ENCODE measurements at places on chromosomes 6 and 20.
A peak's percentile ranks its signal among the peaks of the same experiment; 100 is the strongest.

- DNase-seq: no peak
Observed at GRCh38 chr6:147738516-147739162, 230.1 kb downstream of the SAMD5 start.

GRCh38 chr20:33697129-33697528, 10.9 kb upstream of the E2F1 start:
- no peak for DNase-seq

- DNase-seq: peak; percentile 88
Observed at GRCh38 chr6:28161410-28162079, 19.9 kb downstream of the ZKSCAN8 start.

- no peak for DNase-seq
Observed at GRCh38 chr6:48186746-48187145, 75.7 kb upstream of the PTCHD4 start.

GRCh38 chr20:4091490-4092479, 76.4 kb upstream of the RNF24 start:
- peak; percentile 74 for DNase-seq

- no peak for DNase-seq
Observed at GRCh38 chr6:113476937-113477839, 380.0 kb upstream of the MARCKS start.

DNA sequence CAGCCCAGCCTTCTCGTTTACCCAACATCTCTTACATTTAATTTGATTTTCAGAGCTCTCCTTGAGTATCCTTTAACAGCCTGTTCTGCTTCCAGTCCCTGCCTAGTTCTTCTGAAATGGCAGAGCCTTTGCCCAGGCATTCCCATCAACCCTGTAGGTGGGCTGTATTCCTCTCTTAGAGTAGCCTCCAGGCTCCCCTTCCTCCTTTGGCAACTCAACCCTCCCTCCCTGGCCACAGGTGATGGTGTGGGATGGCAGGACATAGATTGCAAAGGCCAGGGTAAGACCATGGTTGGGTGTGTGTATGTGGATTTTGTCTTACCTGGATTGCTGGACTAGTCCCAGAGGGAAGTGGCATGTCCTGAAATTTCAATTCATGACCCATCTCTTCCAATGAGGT, 125.4 kb downstream of the F13A1 start:
- DNase-seq: no peak

GRCh38 chr6:136548582-136549299, 1.5 kb downstream of the MAP7 start:
- DNase-seq: no peak

DNA sequence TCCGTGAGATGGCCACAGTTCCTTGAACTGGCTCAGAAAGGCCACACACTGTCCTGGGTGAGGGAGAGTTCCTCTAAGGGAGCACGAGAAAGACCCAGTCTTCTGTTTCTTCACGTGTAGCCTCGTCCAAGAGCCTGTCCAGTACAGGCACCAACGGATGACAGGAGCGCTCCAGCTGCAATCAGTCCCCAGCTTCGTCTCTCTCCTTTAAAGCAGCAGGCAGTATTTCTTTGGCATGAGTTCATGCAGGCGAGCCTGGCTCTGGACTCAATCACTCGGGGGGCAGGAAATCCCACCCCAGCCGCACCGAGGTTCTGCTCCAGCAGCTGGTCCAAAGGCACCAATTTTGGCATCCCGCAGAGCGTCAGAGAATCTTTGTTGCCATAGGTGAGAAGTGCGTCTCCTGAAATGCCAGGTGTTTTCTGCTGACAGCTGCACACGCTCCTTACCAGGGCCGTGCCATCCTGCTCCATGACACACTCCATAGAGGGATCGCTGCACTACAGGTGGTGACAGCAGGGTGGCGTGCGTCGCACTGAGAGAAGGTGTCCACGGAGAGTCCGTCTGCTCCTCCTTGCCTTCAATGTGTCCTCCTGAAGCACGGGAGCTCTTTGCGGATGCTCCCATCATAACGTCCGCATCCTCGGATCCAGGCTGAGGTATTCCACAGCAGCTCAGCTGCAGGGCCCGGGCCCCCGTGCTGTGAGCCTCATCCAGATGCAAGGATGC, 59.6 kb upstream of the AFDN start:
- no peak for DNase-seq

GRCh38 chr20:330233-331149, 5.1 kb downstream of the SOX12 start:
- DNase-seq: peak; percentile 76

DNA sequence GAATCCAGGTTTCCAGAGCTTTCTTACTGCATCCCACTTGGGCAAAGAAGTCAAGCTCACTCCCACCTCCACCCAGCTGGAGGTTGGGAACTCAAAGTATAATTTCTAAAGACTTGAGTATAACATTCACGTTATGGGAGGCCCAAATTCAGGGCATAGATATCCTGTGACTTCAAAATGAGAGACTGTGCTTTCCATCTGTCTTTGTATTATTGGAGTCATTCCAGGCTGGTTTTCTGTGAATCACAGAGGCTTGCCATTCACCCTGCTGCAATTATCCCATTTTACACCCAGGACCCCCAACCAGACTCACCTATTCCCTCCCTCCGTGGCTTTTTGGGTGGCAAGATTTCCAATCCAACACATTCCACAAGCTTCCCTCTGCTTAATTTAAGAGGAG, 19.3 kb upstream of the SRC start:
- peak; percentile 11 for DNase-seq

DNA sequence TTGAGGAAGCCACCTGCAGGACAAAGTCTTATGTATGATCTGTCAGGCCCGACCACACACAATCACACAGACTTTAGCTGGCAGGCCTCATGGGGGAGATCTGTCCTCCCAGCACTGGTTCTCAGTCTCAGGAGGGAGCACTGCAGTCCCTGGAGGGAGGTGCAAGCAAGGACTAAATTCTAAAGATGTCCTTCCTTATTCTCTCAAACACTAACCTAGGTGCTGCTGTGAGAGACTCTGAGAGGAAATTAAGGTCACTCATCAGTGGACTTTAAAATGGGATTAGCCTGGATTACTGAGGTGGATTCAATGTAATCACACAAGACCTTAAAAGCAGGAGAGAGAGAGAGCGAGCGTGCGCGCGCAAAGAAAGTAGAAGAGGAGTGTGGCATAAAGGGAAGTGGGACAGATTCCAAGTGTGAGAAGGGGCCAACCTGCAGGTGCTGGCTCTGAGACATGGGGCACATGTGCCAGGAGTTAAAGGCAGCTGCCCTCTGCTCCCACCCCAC, 14.3 kb downstream of the GLO1 start:
- peak; percentile 46 for DNase-seq

DNA sequence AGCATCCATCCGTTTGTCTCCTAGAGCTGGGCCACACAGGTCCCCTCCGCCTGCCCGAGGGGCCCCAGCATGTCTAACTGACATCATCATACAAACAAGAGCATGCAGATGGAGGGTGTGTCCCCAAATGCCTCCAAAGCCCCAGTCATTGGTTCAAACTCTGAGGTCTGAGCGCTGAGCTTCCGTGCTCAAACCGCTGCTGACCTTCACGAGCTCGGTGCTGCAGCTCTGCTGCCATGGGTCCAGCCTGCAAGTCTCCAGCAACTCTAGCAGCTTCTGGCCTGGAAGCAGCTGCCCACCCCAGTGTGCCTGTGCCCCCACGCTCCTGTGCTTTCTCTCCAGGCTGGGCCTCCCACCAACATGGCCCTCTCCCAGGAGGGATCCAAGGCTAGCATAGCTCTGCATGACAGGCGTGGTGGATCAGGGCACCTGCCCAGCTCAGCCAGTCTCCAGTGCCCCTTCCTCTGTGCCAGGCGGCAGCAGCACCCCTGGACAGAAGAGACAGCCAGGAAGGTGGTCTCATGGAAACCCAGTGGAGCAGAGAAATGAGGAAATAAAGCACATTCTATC, 131.6 kb upstream of the PMEPA1 start:
- DNase-seq: no peak

GRCh38 chr20:38241201-38241600, 19.3 kb downstream of the KIAA1755 start:
- DNase-seq: no peak

- DNase-seq: no peak
Observed at GRCh38 chr6:8113131-8113654, 10.8 kb upstream of the EEF1E1 start.

DNA sequence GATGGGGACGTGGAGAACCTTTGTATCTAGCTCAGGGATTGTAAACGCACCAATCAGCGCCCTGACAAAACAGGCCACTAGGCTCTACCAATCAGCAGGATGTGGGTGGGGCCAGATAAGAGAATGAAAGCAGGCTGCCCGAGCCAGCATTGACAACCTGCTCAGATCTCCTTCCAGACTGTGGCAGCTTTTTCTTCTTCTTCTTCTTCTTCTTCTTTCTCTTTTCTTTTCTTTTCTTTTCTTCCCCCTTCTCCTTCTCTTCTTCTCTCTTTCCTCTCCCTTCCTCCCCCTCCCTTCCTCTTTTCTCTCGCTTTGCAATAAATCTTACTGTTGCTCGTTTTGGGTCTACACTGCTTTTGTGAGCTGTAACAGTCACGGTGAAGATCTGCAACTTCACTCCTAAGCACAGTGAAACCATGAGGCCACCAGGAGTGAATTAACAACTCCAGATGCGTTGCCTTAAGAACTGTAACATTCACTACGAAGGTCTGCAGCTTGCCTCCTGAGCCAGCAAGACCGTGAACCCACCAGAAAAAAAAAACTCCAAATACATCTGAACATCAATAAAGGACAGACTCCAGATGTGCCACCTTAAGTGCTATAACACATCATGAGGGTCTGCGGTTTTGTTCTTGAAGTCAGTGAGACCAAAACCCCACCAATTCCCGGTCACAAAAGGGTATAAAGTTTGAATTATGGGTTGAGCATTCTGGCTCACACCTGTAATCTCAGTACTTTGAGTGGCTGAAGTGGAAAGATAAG, 19.6 kb upstream of the SERPINB1 start:
- DNase-seq: no peak

GRCh38 chr6:136716917-136717715, 75.2 kb downstream of the MAP3K5 start:
- DNase-seq: no peak
